NCI-H187 treated with DMSO at 0.1 percent for 48 hours (cell line): ENCODE measurements at places on chromosomes 7 and 10.
A peak's percentile ranks its signal among the peaks of the same experiment; 100 is the strongest.

DNA sequence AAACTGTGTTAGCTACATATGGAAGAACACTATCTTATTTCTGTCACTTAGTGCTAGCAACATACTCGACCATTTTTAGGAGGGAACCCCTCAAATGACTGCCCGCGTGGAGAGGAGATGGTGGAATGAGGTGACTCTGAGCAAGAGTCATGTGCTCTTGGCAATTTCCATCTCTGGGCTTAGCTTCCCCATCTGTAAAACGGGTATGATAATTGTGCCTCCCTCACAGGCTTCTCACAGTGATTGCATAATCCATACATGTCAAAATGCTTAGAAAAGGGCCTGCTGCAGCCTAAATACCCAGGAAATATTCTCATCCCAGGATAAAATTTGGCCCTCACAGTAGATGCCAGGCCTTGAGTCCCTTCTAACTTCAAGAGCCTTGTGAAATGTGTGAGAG lies 86.6 kb downstream of the WDFY4 start:
- DNase-seq: no peak

DNA sequence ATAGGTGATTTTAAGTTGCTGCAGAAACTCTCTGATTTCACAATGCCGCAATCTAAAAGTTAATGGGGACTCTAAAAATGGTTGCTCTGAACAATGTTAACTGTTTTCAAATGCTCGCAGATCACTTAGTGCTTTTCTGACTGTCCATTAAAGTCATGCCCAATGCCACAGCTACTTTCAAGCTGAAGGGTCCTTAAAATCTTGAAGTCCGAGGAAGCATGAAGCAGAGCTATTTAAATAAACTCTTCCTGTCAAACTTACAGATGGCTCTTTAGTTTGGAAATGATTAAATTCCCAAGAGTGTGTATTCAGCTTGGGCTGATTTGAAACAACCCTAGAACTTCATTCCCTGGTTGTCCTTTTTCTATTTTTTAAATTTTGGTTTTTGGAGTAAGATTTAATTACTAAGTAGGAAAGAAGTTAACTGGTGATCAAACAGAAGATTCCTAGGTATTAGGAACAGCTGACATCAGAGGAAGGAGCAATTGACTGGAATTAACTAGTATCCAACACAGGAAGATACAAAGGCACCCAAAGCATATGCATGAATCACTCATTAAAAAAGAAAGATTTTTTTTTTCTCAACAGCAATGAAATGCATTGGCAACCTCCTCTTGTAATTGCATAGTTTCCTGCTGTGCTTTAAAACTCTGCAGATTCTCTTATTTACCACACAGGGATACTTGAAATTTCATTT lies 105.1 kb downstream of the NRP1 start:
- DNase-seq: peak; percentile 55

- no peak for DNase-seq
Measured at GRCh38 chr7:2981103-2981480, 62.6 kb downstream of the CARD11 start.

DNA sequence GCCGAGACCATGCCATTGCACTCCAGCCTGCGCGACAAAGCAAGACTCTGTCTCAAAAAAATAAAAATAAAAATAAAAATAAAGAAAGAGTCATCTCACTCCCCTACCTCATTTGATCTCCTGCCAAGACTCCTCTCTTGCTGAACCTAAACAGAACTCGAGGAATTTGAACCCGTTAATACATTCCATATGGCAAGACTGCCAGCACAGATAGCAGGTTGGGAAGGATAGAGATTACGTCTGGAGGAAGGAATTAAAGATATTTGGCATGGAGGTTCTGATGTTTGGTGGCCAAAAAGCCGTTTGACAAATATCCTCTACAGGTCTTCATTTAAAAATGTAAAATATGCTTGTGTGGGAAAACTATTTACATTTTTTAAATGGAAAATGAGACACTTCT lies 549.6 kb downstream of the HTR7 start:
- no peak for DNase-seq

- DNase-seq: no peak
Measured at GRCh38 chr10:102856758-102857424, 2.8 kb downstream of the BORCS7 start.

DNA sequence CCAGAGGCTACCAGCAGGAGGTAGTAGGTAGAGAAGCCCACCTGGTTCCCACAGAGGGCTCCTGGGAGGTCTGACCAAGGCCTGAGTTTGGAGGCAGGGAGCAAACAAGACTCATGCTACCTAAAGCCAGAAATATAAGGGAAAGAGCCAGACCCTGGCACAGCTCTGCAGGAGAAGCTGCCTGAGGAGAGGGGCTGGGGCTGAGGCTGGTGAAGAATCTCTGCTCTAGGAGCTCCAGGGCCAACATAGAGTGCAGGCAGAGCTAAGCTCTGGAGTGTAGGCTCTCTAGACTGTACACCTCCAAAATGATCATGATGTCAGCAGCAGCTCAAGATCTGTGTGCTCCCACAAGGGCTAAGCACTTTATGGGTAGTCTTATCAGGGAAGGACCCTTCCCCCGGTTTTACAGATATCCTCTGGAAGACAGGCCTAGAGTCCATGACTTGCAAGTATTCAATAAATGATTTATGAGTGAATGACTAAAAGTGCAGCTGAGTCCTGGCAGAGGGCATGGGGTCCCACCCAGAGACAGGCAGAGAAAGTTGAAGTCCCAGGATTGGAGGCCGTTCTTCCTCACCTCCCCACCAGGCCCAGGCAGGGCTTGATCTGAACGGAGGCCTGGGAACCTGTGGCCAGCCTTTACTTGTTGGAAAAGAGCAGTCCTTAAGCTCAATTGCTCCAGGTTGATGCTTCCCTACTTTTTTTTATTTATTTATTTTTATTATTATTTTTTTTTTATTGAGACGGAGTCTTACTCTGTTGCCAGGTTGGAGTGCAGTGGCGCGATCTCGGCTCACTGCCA lies 71.5 kb upstream of the LRRC4 start:
- no peak for DNase-seq

GRCh38 chr7:39592586-39592985 lies 26.4 kb downstream of the YAE1 start:
- no peak for DNase-seq

GRCh38 chr10:121747163-121747775 lies 149.0 kb upstream of the FGFR2 start:
- no peak for DNase-seq

- no peak for DNase-seq
Measured at GRCh38 chr10:77846718-77847311, 79.7 kb downstream of the DLG5 start.

DNA sequence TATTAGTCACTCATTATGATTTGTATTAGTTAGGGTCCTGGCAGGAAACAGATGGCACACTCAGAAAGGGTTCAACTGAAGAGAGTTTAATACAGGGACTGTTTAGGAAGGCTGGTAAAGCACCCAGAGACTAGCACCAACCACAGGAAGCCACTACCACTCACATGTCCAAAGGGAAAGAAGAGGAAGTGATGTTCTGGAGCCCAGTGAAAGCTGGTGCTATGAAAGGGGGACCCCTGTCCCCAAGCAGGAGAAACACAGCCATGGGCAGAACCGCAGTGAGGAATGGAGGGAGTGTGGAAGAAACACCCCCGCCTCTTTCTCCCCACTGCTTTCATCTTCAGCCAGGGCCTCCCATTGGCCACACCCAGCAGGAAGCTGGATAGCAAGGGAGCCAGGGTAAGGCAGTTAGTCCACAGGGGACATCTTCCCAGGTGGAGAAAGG lies 3.2 kb upstream of the VSIR start:
- DNase-seq: no peak

DNA sequence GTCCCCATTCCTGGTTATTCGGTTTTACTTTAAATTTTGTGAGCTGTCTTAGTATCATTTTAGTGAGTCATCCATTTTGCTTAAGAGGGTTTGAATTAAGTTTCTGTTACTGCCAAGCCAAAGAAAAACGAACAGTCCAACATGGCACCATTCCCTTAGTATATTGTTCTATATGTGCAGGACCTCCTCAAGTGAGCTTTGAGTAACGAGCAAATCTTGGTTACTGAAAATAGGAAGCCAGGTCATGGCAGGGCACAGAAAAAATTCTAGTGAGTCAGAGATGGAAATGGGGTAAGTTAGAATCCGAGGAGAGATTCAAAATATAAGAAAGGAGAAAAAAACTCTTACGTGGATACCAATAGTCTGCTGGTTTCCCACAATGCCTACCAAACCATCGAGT lies 292.9 kb downstream of the BAMBI start:
- no peak for DNase-seq

GRCh38 chr10:17062493-17062892 lies 67.1 kb downstream of the CUBN start:
- no peak for DNase-seq

GRCh38 chr7:45918556-45918955 lies 2.5 kb downstream of the IGFBP3 start:
- DNase-seq: no peak

- no peak for DNase-seq
Measured at GRCh38 chr7:22474645-22475044, 25.3 kb downstream of the STEAP1B start.

GRCh38 chr10:13604357-13605040 lies 17.7 kb downstream of the PRPF18 start:
- DNase-seq: no peak

GRCh38 chr10:22702348-22702747 lies 12.0 kb downstream of the PIP4K2A start:
- no peak for DNase-seq

DNA sequence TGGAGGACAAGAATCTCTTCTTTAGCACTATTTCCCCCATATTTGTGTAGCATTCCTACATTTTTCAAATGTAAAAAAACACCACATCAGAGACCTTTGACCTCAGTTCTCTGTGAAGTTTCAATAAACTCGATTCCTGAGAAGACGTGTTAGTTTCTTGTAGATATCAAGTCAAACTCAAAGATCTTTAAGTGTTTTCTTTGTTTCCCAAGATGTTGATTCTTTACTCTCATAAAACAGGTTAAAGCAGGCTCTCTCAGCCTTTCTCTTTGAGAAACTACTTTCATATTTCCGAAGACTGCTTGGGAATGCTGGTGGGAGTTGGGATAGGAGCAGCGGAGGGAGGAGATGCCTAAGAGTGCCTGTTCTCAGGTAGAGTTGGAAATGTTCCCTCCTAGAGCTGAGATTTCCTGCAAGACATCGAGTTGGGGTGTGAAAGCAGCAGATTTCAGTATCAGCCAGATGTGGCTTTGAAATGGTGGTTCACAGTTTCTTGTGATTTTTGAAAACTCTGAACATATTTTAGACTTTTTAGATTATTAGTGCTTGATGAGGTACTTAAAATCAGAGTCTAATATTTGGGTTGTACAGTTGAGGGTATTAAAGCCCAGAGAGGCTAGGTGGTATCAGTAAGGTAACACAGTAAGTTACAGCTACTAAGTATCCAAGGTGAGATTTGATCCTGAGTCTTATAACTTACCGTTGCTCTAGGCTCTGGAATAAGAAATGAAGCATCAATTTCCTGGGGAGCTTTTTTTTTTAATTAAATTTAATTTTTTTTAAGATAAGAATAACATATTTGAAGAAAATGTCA lies 13.9 kb downstream of the ADK start:
- DNase-seq: no peak

DNA sequence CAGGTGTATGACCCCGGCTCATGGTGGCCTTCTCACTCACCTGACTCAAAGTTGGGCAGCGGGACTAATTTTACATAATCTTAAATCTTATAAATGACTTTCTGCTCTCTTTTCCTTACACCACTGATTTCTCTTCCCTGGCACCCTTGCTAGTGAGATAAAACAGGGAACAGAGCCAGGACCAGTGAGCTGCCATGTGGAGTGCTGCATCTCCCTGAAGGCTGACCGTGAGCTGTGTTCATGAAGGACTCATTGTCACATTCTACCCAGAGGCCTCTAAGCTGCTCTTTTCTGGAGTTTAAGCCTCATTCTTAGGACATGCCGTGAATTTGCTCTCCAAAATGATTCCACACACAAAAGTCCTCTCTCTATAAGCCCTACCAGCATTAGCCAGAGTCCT lies 762.3 kb downstream of the AUTS2 start:
- DNase-seq: no peak

GRCh38 chr7:24017519-24017918 lies 266.5 kb upstream of the NPY start:
- no peak for DNase-seq

- no peak for DNase-seq
Measured at GRCh38 chr10:45058580-45058979, 57.9 kb downstream of the ZNF22 start.

DNA sequence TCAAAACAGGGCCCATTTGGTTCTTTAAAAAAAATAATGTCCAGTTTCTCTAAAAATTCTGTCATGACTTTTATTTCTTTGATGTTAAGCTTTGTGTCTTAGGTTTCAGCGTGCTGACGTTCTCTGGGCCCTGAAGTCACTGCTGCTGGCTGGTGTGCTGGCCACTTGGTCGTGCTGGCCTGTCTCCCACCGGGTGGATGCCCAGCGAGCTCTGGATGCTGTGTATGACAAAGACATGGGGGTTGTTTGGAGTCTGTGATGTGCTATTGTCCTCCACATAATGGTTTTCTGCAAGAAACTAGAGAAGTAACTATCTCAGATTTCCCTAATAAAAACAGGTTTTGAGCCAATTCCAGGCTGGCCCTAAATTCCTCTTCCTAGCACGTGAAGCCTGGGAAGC lies 9.5 kb upstream of the IDI2 start:
- no peak for DNase-seq

DNA sequence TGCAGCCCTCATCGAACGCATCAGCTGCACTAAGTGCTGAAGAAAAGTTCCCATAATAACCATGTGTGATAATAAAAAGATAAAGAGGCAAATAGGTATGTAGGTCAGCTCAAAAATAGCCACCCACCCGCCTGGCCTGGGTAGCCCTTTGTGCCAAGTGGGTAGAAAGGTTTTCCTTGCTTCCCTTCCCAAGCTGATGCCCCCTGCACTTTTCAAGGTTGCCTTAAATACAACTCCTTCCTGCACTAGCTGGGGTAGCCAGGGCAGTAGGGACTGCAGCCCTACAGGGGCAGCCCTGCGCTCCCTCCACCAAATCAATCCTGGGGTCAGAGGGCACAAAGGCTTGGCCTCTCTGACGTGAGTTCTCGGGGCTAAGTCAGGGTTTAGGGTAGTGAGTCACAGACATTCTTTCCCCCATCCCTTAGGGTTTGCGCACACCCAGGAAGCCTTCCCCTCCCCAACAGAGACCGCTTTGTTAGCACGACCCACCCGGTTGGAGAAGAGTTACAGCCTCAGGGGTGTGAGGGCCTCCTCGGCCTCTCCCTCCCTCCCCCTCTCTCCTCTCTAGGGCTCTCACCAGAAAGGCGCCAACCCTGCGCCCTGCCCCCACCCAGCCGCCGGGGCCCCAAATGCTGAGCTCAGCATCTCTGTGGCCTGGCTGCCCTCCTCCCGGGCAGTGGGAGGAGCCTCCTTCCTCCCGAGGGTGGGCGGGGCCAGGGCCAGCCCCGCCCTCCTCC lies 13.3 kb upstream of the DDIT4 start:
- peak; percentile 21 for DNase-seq
